ENCODE measurements at places on chromosomes 2 and 18. TPM values are rescaled to one million over a fixed set of nuclear protein-coding genes. Genes with fewer than 3 reads are reported as not detected.

DNA sequence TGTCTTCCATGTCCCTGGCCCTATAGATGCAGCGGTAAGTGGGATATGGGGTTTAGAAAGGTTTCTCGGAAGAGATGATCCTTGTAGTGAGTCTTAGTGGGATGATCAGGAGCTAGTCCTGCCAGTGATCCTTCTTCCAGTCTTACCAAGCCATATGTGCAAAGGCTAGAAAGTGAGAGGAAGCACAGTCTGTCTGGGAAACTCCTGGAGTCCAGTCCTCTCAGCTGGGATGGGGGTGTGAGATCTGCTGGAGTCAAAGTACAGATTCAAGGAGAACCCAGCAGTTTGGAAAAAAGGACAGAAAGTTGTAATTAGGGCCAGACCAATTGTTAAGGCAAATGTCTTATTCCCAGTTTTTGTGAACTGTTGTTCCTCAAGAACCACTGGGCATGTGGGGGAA is 83.3 kb downstream of the LIMS1 start:
- DNase-seq, result no peak

The PLEK gene
- 3.2 TPM for total RNA-seq

DNA sequence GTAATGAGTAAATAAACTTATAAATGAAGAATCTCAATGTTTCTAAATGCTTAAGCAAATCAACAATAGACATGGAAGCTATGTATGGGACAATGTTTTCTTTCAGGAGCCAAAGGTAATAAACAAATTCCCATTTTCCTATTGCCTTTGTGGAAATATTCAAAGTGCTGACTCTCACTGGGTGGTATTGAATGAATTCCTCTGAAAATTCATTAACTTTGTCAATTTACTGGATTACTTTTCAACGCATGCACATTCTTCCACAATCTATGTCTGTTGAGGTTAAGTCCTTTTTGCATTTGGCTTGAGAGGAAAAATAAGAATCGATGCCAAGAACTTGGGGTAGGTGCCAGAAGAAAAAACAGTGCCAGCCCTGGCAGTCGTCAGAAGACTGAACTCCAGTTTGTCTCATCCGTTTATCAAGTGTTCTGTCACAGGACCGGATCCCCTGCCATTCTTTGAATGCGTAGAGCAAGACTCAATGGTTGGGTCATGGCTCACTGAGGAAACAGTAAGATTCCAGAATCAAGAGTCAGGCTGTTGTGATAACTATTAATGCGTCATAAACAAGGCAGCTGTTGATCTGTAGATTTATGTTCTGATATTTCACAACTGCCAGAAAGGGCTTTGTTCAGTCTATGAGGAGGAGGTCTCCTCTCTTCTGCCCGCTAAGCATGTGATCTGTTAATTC is 133.3 kb downstream of the GFPT1 start:
- no peak for DNase-seq

The RIT2 gene
- total RNA-seq, result not detected

- DNase-seq, result no peak
These were observed 1142.2 kb downstream of the LRP1B start for GRCh38 chr2:140988597-140988996.

GRCh38 chr2:225452677-225453076 is 53.2 kb downstream of the NYAP2 start:
- no peak for DNase-seq

DNA sequence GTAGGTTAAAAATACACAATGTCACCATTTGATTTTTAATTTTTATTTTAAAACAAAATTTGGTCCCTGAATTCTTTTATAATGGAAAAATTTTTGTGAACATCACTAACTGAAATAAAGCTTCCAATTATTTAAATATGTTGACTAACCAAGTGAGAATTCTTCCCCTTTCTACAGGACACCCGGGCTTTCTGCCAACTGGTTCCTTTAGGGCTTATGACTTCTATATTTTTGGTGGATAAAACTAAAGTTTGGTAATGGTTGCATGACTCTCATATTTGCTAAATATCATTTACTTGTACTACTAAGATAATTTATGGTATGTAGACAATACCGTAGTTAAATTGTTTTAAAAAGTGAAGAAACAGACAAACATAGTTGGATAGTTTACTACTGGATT is 291.0 kb upstream of the DOK6 start:
- no peak for DNase-seq

GRCh38 chr2:37797081-37797480 is 125.6 kb upstream of the CDC42EP3 start:
- no peak for DNase-seq

DNA sequence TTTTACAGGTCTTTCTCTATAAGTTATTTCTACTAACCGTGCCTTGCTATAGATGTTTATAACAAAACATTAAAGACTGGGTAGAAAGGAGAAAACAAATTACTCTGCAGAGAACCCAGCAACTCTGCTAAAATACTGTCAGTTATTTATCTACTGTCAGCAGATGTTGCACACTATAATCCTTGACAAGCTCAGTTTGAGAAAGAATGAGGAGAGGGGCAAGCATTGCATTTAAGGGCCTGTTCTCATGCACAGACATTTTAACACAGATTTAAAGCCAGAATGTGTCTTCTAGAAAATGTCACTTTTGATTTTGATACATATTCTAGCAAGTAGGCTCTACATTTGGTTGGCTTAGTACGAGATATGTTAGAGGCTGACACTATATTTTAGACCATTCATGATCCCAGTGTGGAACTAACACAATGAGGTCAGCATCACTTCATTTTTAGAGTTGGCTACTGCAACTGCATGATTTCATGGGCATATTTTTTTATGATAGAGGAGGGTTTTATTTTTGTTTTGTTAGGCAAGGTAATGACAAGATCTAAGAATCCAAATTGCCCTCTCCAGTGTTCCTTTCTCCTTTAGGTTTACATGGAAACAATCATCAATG is 516.4 kb downstream of the ZEB2 start:
- no peak for DNase-seq

Measured in esophagus squamous epithelium (tissue), 5 donors.